Aorta (tissue), 5 donors: ENCODE measurements at places on chromosomes 3 and 15. TPM values are rescaled to one million over a fixed set of nuclear protein-coding genes. Genes with fewer than 3 reads are reported as not detected.

The VPS18 gene
- 22.5 TPM for total RNA-seq

The PROS1 gene
- total RNA-seq: 81.1 TPM

The NAA50 gene
- 75.7 TPM for total RNA-seq

- no peak for DNase-seq
These were observed 234.7 kb upstream of the LYSMD4 start for GRCh38 chr15:99967841-99968371.

- DNase-seq: no peak
These were observed 5.8 kb downstream of the IGDCC4 start for GRCh38 chr15:65416845-65417416.

DNA sequence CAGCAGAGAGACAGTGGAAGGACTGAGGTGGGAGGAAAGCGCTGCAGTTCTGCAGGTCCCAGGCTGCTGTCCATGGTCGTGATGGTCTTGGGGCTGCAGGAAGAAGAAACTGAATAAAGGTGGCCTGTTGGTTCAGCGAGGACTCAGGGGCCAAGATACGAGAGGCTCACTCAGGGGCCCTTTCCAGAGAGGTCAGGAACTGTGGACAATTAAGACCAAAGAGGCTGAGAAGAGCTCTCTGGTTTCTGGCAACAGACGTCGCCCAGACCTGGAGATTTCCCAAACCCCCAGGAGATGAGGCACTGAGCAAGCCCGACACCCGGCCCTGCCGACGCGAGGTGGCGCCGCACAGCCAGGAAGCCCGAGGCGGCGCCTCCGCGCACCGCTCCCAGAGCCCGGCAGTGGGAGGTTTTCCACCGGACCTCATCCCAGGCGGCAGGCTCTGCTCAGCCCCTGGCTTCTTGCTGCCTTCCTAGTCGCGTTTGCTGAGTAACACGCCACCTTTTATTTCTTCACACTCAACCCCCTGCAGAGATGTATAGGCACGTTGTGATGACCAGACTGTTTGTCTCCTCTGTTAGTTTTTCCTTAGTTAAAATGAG, 56.4 kb upstream of the ARRDC4 start:
- peak; percentile 91 for DNase-seq

- DNase-seq: no peak
These were observed 627.1 kb downstream of the ROBO1 start for GRCh38 chr3:79140708-79141107.

DNA sequence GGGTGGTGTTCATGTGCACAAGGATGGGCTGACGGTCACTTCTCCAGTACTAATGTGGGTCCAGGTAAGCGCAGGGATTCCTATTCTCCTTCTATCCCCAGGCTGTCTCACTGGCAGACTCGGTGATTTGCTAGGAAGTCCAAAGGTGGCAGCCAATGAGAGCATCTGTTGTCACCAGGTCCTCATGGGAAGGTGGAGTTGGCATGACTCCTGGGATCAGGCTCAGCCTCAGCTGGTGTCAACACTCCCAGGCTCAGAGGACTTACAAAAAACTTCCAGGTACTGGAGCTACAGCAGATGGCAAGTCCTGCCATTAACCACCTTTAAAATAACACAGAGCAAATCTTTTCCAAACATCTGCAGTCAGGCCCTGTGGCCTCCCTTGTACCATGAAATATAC, 13.8 kb downstream of the XYLB start:
- DNase-seq: no peak
